ENCODE measurements at places on chromosomes 7 and 10. TPM values are rescaled to one million over a fixed set of nuclear protein-coding genes. Genes with fewer than 3 reads are reported as not detected.

- no peak for DNase-seq
Measured at GRCh38 chr10:121702351-121703320, 104.4 kb upstream of the FGFR2 start.

DNA sequence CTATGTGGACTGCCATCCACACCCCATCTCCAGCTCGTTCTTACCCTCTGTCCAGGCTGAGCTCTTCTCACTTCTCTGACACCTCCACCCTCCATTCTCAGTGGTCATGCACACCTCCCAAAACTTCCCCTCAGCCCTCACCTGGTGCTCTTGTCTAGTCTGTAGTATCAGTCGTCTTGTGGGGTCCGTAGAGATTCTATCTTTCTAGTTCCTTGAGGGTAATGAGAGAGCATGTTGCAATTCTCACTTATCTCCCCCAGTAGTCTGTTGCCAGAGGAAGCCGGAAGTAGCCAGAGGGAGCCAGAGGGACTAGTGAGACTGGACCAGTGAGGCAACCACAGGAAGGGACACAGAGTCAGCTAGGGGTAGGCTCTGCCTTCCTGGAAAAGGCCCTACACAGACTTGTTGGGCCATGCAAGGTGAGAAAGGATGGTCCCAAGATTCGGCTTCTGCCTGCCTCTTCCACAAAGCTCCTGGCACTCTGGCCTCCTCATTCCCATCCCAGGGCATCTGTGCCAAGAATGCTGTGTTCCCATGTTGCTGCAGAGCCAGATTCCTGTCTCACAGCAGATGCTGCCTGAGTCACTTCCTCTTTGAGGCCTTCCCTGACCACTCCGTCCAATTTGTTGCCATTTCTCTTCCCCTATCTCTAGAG lies 50.6 kb upstream of the DUSP5 start:
- no peak for DNase-seq

DNA sequence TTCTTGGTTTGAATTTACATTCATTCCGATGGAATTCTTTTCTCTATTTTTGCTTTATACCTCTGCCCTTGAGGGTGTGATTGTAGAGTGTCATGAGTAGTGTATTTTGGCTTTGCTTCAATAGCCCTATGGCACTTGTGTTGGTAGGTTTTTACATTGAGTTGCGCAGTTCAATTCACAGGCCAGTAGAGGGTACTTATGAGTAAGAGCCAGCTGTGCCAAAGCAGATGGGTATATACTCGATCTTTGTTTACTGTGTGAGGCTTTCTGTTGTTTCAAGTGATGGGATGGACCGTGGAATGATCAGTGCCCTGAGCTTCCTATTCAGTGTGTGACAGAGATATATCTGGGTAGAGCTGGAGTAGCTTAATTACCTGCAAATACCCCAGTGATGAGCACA lies 4.3 kb upstream of the AKR1C3 start:
- no peak for DNase-seq

- DNase-seq = peak; percentile 61
Measured at GRCh38 chr10:102118867-102119266, 1.3 kb downstream of the LDB1 start.

GRCh38 chr10:110774069-110775019 lies 97.4 kb upstream of the PDCD4 start:
- DNase-seq = no peak

- DNase-seq = no peak
Measured at GRCh38 chr10:24176658-24177057, 32.3 kb upstream of the KIAA1217 start.

DNA sequence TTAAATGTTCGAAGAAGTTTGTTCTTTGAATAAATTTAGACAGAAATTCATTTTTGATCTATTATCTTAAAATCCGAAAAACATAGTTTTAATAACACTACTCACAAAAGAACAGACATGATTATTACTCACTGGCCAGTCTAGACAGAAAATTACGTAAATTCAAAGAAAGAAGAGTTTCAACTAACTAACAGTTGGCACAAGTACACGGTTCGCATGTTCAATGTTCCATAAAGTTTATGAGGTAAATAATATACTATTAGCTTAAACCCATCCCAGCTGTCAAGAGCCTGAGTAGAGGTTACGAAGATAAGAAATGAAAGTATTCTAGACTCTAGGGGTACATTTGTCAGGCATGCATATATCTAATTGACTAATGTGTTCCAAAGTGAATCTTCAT lies 151.8 kb upstream of the ASAH2 start:
- DNase-seq = no peak

- no peak for DNase-seq
Measured at GRCh38 chr10:74329873-74330272, 178.9 kb downstream of the ADK start.

- DNase-seq = no peak
Measured at GRCh38 chr10:72321248-72322029, 33.3 kb downstream of the DNAJB12 start.

DNA sequence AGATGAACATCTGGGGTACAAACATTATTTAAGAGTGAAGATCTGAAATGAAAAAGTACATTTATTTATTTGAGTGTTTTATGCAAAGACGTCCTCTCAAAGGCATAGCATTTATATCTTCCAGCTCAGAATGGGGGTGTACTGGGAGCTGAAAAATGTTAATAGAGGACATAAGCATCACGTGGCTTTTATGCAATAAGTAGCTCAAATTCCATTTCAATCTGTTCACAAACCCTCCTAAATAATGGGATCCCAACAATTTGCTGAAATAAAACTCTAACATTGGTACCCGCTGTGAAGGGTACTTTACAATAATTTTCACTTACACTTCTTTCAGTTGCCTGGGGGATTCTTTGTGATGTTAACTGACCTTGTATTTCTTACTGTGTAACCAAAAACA lies 172.0 kb downstream of the TAX1BP1 start:
- DNase-seq = no peak

The SAMD9 gene
- 24.3 TPM for total RNA-seq

The ZNF239 gene
- 2.1 TPM for total RNA-seq

The GNGT1 gene
- not detected for total RNA-seq

DNA sequence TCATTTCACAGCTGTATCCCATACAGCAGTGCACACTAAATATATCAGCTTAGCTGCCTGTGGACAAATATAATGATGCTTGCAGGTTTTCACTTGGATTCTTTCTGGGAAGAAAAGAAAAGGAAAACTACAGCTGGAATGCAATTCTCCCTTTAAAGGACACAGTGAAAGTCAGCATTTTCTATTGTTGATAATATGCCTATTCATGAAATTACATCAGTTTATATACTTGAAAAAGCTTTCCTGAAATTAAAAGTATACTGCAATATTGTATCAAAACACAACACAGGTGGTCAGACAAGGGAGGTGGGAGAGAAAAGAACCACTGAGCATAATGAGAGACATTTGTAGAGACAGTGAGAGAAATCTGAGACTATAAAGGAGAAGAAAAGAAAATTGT lies 20.3 kb downstream of the THSD7A start:
- no peak for DNase-seq

GRCh38 chr7:474605-475424 lies 44.8 kb downstream of the PDGFA start:
- DNase-seq = no peak

- no peak for DNase-seq
Measured at GRCh38 chr10:79483299-79483698, 29.0 kb upstream of the EIF5AL1 start.

GRCh38 chr7:9645756-9646155 lies 1212.3 kb downstream of the NXPH1 start:
- no peak for DNase-seq

The ABCB4 gene
- total RNA-seq = not detected

The P4HA1 gene
- 59.9 TPM for total RNA-seq

GRCh38 chr7:36474283-36475010 lies 84.8 kb downstream of the ANLN start:
- no peak for DNase-seq

The OPN1SW gene
- not detected for total RNA-seq

DNA sequence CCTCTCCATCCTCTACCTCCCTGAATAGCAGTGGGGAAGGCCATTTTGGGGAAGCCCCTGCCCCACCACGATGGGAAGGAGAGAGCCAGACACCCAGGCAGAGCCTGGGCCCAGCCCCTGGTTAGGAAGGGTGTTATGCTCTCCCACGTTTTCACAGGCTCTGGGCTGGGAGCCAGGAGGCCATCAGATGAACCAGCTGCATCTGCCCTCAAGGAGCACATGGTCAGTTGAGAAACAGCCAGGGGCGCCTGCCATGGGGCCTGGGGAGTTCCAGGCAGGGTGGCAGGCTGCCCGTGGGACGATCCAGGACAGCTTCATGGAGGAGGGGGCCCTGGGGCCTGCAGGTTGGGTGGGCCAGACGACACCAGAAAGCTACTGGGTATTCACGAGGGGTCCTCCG lies 47.5 kb downstream of the CAMK2B start:
- DNase-seq = peak; percentile 35

Data from lower lobe of right lung (tissue), 2 donors.